Head of caudate nucleus (tissue), 42 donors: ENCODE measurements at places on chromosomes 7 and 10.

GRCh38 chr7:12737373-12737772 lies 49.9 kb downstream of the ARL4A start:
- DNase-seq = no peak

GRCh38 chr10:108586424-108586823 lies 1336.9 kb downstream of the XPNPEP1 start:
- no peak for DNase-seq

DNA sequence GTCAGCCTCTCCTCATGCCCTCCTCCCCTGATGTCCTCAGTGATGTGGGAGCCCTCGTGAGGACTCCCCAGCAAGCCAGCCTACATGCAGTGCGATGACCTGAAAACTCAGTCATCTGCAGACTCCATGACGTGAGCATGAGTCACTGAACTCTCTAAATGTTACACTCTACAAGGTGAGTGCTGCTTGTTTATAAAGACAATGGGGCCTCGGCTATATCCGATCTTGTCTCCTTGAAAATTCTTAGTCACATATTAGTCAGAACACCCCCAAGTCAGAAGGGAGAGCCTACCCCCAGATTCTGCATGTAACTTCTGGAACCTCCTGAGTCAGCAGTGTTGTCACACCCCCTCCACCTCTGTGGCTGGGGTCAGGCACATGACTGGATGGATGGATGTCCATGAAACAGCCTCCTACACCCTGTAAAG lies 673.8 kb downstream of the INHBA start:
- DNase-seq = peak; percentile 47

DNA sequence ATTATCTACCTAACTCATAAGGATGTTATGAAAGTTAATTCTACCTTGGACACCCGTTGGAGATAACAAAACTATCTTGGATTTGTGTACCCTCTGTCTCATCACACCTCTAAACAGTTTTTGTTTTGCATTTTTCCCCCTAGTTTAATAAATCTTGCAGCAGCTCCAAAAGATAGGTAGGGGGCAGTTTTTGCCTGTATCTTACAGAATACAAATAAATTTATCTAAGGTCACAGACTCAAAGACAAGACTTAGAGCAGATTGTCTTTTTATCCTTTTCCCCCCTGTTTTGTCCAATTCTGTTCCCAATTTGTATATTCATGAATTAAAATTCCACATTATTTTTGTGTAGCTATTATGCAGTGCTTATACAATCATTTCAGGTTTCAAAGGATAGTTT lies 5.0 kb upstream of the SORCS1 start:
- no peak for DNase-seq
